Hair follicle dermal papilla cell (primary cell): ENCODE measurements at places on chromosomes 7 and 10. TPM values are rescaled to one million over a fixed set of nuclear protein-coding genes. Genes with fewer than 3 reads are reported as not detected.

The ARHGAP22 gene
- total RNA-seq, result 52.6 and 55.5 TPM in 2 replicates

The TLL2 gene
- under 0.01 and 0.12 TPM in 2 replicates for total RNA-seq

The PRRT4 gene
- total RNA-seq, result 0.16 and 0.24 TPM in 2 replicates

The SPAM1 gene
- not detected in 2 replicates for total RNA-seq

The LRRC17 gene
- 4.4 and 4.9 TPM in 2 replicates for total RNA-seq

The C10orf62 gene
- total RNA-seq, result 0.49 TPM in 1 of 2 replicates, not detected in the other

The OR6V1 gene
- total RNA-seq, result not detected in 2 replicates
